Heart left ventricle (tissue), 16 donors: ENCODE measurements at places on chromosomes 6 and 20.

DNA sequence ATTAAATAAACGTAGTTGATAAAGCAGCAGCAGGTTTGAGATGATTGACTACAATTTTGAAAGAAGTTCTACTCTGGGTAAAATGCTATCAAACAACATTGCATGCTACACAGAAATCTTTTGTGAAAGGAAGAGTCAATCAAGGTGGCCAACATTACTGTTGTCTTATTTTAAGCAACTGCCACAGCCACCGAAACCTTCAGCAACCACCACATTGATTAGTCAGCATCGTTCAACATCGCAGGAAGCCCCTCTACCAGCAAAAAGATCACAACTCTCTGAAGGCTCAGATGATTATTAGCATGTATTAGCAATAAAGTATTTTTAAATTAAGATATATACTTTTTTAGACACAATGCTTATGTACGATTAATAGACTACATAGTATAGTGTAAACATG, 14.0 kb downstream of the PGBD1 start:
- DNase-seq, result no peak
- H3K4me3 ChIP-seq, result no peak overlapping the region
- H3K27me3 ChIP-seq, result no peaks in the 10 kb centered on the region

DNA sequence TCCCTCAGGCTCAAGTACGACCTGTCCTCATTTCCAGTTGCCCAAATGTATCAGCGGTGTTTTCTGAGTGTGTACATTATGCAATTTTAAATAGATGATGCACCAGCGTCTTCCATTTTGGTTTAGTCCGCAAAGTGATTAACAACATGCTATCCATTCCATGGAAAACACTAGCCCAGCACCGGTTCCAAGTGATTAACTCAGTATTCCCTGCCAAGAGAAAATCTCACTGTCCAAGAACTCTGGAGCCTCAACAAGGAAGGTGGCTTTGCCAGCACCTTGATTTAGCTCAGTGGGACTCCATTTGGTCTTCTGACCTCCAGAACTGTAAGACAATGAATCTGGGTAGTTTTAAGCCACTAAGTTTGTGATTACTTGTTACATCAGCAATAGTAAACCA, 107.2 kb downstream of the FOXC1 start:
- H3K27ac ChIP-seq, result no peak overlapping the region
- no peak for DNase-seq
- H3K4me3 ChIP-seq, result no peak overlapping the region
- no peaks in the 10 kb centered on the region for H3K36me3 ChIP-seq
- no peaks in the 10 kb centered on the region for H3K27me3 ChIP-seq

- H3K4me1 ChIP-seq, result no peaks in the 10 kb centered on the region
- H3K4me3 ChIP-seq, result peak overlapping the region; percentile 23
- H3K27me3 ChIP-seq, result no peaks in the 10 kb centered on the region
Measured at GRCh38 chr6:151101161-151101815, 138.5 kb upstream of the AKAP12 start.

GRCh38 chr6:119768201-119768600, 418.6 kb upstream of the MAN1A1 start:
- DNase-seq, result no peak
- no peaks in the 10 kb centered on the region for H3K27me3 ChIP-seq
- no peaks in the 10 kb centered on the region for H3K36me3 ChIP-seq

- no peaks in the 10 kb centered on the region for H3K4me1 ChIP-seq
- H3K27me3 ChIP-seq, result no peaks in the 10 kb centered on the region
- H3K36me3 ChIP-seq, result no peaks in the 10 kb centered on the region
- DNase-seq, result no peak
- H3K4me3 ChIP-seq, result no peak overlapping the region
- H3K27ac ChIP-seq, result no peak overlapping the region
Measured at GRCh38 chr6:98039443-98039842, 756.4 kb upstream of the MMS22L start.

DNA sequence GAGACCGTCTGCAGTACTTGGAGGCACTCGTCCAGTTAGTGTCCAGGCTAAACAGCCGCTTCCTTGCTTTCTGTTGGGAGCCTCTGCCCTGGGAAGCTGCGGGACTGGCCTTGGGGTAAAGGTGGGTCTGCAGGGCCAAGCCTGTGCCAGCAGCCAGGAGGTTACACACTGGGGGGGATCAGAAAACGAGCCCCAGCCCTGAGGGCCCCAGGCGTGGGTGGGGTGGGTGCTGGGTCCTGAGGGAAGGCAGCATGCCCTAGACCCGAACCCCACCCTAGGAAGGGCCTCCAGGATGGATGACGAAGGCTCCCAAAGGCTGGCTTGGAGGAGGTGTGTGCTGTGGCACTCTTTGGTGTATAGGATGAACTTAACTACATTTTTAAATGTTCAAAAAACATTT, 335.2 kb downstream of the ZFAND3 start:
- no peak for DNase-seq
- no peak overlapping the region for H3K4me3 ChIP-seq
- no peak overlapping the region for H3K27ac ChIP-seq
- H3K36me3 ChIP-seq, result no peaks in the 10 kb centered on the region
- peaks cover 13% of the 10 kb centered on the region for H3K4me1 ChIP-seq

GRCh38 chr20:20463933-20464374, 96.0 kb downstream of the INSM1 start:
- no peaks in the 10 kb centered on the region for H3K4me1 ChIP-seq
- H3K27ac ChIP-seq, result no peak overlapping the region
- no peak for DNase-seq
- H3K27me3 ChIP-seq, result no peaks in the 10 kb centered on the region

GRCh38 chr20:58755062-58755697, 62.6 kb downstream of the NPEPL1 start:
- no peak for DNase-seq
- H3K27ac ChIP-seq, result no peak overlapping the region
- H3K36me3 ChIP-seq, result no peaks in the 10 kb centered on the region
- peaks cover 34% of the 10 kb centered on the region for H3K27me3 ChIP-seq
- H3K4me3 ChIP-seq, result no peak overlapping the region
- H3K4me1 ChIP-seq, result no peaks in the 10 kb centered on the region

GRCh38 chr20:56143759-56144158, 104.8 kb upstream of the MC3R start:
- no peaks in the 10 kb centered on the region for H3K36me3 ChIP-seq
- no peak overlapping the region for H3K4me3 ChIP-seq
- no peaks in the 10 kb centered on the region for H3K27me3 ChIP-seq

- H3K27me3 ChIP-seq, result no peaks in the 10 kb centered on the region
- H3K27ac ChIP-seq, result no peak overlapping the region
- no peak overlapping the region for H3K4me3 ChIP-seq
- DNase-seq, result no peak
- H3K4me1 ChIP-seq, result no peaks in the 10 kb centered on the region
Measured at GRCh38 chr6:113684382-113684901, 172.7 kb upstream of the MARCKS start.

GRCh38 chr6:36302227-36302976, 32.5 kb downstream of the PNPLA1 start:
- peak; percentile 89 for DNase-seq
- H3K4me1 ChIP-seq, result no peaks in the 10 kb centered on the region
- H3K27me3 ChIP-seq, result no peaks in the 10 kb centered on the region
- H3K27ac ChIP-seq, result no peak overlapping the region
- H3K36me3 ChIP-seq, result no peaks in the 10 kb centered on the region

- peaks cover 56% of the 10 kb centered on the region for H3K36me3 ChIP-seq
- H3K4me1 ChIP-seq, result no peaks in the 10 kb centered on the region
- DNase-seq, result no peak
- H3K27me3 ChIP-seq, result no peaks in the 10 kb centered on the region
- no peak overlapping the region for H3K4me3 ChIP-seq
- no peak overlapping the region for H3K27ac ChIP-seq
Measured at GRCh38 chr6:147382945-147383554, 125.4 kb upstream of the SAMD5 start.

- H3K27ac ChIP-seq, result no peak overlapping the region
- H3K4me1 ChIP-seq, result no peaks in the 10 kb centered on the region
- peaks cover 56% of the 10 kb centered on the region for H3K27me3 ChIP-seq
- H3K36me3 ChIP-seq, result no peaks in the 10 kb centered on the region
- H3K4me3 ChIP-seq, result no peak overlapping the region
- no peak for DNase-seq
Measured at GRCh38 chr6:137519629-137520176, 25.5 kb upstream of the OLIG3 start.

DNA sequence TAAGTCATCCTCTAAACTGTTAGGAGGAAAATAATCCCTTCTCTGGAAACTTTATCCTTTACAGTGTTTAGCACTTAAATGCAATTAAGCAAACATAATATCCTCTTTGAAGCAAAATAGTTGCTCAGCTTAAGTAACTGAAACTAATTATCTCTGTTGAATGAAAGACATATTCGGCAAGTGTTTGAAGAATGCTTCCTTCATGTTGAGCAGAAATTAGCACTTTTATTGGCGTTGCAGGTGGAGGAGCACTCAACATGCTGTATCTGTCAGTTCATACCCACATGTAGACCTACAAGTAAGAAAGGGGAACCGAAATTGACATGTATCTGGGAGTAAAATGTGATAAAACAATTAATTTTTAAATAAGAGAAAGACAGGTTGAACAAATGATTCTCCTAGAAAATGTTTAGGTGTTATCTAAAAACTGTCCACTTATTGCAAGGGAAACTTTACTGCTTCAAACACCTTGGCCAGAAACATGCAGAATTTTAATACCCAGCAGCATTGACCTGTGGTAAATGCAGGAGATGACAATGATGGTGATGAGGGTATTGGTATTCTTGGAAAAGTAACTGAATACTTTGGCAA, 987.0 kb upstream of the MAP3K7 start:
- no peak overlapping the region for H3K27ac ChIP-seq
- no peak for DNase-seq
- no peaks in the 10 kb centered on the region for H3K4me1 ChIP-seq
- no peak overlapping the region for H3K4me3 ChIP-seq
- H3K27me3 ChIP-seq, result no peaks in the 10 kb centered on the region

- no peaks in the 10 kb centered on the region for H3K27me3 ChIP-seq
- H3K36me3 ChIP-seq, result no peaks in the 10 kb centered on the region
- no peak overlapping the region for H3K27ac ChIP-seq
- H3K4me3 ChIP-seq, result no peak overlapping the region
- no peak for DNase-seq
Measured at GRCh38 chr6:119980802-119981201, 631.2 kb upstream of the MAN1A1 start.

DNA sequence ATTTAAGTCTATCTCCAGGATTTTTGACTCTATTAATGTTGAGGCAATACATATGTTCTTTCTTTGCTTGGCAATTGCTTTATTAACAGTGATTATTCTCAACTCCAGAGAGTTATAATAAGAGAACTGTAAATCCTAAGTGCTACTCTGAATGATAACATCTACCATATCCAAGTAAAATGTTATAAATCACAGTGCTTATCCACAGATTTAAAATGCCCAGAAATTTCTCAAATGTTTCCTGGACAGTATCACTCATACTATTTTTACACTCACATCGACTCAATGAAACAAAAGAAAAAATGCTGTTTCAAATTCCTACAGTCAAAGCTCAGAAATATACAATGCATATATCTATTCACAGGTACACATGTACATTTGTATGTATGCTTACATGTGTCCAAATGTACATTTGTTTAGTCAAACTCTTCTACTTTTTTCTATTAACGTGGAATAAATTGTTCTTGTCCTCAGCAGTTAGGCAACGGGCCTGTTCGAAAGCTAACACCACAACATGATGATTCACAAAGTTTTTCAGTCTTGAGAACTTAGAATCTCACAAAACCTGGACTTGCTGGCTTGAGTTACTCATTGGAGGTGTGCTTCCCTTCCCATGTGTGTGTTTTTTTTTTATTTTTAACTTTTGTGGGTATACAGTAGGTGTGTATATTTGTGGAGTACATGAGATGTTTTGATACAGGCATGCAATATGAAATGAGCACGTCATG, 193.0 kb downstream of the GJA10 start:
- no peak overlapping the region for H3K27ac ChIP-seq
- H3K27me3 ChIP-seq, result no peaks in the 10 kb centered on the region
- H3K36me3 ChIP-seq, result no peaks in the 10 kb centered on the region
- no peak overlapping the region for H3K4me3 ChIP-seq

- no peak overlapping the region for H3K27ac ChIP-seq
- H3K4me1 ChIP-seq, result peaks cover 15% of the 10 kb centered on the region
- H3K4me3 ChIP-seq, result no peak overlapping the region
- H3K27me3 ChIP-seq, result peaks cover 8% of the 10 kb centered on the region
- H3K36me3 ChIP-seq, result no peaks in the 10 kb centered on the region
Measured at GRCh38 chr20:35599776-35600120, 15.9 kb upstream of the SPAG4 start.

DNA sequence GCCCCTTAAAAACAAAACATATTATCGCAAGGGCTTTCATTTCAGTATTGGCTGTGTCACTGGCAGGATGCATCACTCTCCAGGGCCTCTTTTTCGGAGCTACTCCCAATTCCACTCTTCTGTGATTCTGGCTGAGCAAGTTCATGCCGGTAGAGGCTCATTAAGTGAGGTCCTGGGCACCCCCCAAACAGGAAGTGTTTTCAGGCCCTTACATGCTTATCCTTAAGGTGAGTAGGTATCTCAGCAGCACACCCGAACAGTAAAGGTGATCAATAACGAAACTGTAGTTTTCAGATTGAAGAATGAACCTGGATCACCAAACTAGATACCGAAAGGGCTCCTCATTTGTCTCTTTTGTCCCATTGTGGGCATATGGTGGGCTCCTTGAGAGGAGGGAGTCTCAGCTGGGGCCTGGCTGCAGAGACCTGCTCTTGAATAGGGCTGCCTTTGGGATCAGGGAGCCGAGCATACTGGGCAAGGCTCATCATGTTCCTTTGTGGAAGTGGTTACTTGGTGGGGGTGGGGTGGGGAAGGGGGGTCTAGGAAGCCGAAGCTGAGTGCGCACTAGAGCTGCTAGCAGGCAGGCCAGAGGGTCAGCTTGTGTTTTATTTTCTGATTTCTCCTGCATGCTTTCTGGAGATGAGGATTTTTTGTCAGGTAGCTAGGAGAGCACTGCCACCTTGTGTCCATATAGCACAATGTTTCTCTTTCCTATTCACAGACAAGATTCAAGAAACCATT, 65.2 kb downstream of the CDS2 start:
- H3K4me1 ChIP-seq, result peaks cover 11% of the 10 kb centered on the region
- DNase-seq, result no peak
- peak overlapping the region; percentile 56 for H3K27ac ChIP-seq
- no peaks in the 10 kb centered on the region for H3K27me3 ChIP-seq

DNA sequence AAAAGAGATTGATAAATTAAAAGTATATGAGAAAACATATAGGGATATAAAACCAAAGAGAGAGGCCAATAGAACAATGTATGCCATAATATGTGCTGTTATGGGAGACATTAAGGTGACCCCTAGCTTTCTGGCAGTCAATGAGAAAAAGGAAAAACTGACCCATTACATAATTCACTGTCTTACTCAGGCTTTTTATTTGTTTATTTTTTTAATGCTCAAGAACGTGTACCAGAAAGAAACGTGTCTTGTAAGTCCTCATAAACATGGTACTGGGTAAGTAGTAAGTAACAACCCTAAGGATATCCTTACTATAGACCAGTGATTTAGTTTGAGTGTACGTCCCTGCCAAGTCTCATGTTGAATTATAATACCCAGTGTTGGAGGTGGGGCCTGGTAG, 160.8 kb upstream of the PHACTR1 start:
- DNase-seq, result no peak
- H3K4me3 ChIP-seq, result no peak overlapping the region
- H3K27ac ChIP-seq, result no peak overlapping the region
- no peaks in the 10 kb centered on the region for H3K36me3 ChIP-seq
